ENCODE measurements at places on chromosomes 12 and 14.

- no peak for DNase-seq
These were observed 1646.2 kb upstream of the FLRT2 start for GRCh38 chr14:83883732-83884131.

- DNase-seq: no peak
These were observed 56.7 kb downstream of the BEGAIN start for GRCh38 chr14:100530270-100531072.

- no peak for DNase-seq
These were observed 2.5 kb upstream of the ZCCHC8 start for GRCh38 chr12:122503147-122503751.

- DNase-seq: no peak
These were observed 1.6 kb downstream of the CDH24 start for GRCh38 chr14:23055621-23056144.

GRCh38 chr14:22553445-22553844 is 35.6 kb downstream of the DAD1 start:
- no peak for DNase-seq

- DNase-seq: no peak
These were observed 219.2 kb downstream of the MSRB3 start for GRCh38 chr12:65497660-65498059.

GRCh38 chr12:57058454-57058853 is 8.5 kb upstream of the MYO1A start:
- no peak for DNase-seq

GRCh38 chr12:26976687-26977086 is 37.5 kb downstream of the TM7SF3 start:
- DNase-seq: no peak

- DNase-seq: no peak
These were observed 2.6 kb upstream of the ATN1 start for GRCh38 chr12:6925239-6925539.

DNA sequence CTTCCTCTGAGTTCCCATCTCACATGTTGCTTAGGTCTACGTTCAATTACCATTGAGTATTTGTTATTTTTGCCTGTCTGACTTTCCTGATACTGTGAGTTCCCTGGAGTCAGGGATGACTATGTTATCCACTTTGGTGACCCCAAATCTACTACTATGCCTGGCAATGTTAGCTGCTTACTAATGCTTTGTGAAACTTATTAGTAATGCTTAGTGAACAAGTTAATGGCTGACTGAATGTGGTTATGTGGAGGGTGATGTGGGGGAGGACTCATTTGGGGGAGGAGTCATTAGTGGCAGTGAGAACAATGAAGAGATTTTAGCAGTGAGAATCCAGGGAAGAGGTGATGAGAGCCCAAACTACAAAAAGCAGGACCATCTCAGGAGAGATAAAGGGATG is 121.6 kb downstream of the KTN1 start:
- DNase-seq: no peak

GRCh38 chr14:63710497-63710896 is 17.4 kb downstream of the SGPP1 start:
- DNase-seq: no peak

DNA sequence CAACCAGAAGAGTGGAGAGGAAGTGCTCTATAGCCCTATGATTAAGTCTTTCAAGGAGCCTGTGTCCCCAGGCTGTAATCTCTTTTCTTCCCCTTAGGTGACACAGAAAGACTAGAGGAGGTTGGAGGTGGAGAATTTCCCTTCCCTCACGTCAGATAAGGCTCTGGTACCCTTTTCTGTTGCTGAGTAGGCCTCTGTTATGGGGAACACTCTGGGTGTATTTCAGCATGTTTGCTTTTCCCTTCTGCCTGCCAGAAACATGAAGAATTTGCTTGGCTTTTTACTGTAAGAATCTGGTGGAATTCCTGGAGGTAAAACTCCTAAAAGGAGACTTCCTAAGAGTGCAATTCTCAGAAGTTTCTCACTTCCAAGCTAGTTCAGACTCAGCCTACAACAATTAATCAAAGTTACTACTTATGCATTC is 58.3 kb downstream of the SIX1 start:
- DNase-seq: no peak

DNA sequence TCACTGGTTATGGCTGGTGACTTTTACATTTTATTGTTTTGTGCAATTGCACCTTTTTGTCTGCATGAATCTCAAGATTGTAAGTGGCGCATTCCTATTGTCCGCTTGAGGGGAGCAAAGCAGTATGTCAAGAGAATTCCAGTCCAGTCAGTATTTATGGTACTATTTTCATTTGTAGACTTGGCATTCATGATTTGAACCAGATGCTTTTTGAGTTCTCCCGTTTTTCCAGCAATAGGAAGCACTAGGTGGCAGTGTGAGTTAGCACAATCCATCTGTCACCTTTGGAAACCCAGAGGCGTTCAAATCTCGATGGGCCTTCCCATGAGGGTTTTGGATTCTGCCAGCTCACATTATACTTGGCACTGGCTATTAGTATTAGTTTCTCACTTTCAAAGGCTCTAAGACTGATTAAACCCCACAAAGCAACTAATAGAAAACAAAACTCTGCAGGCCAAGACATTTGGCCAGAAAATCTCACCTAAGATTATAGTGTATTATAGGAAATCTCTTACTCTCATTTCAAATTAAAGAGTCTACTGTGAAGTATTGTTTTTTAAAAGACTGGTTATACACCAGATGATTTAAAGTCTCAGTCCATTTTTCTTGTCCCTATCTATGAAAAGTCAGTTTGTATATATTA is 2.2 kb downstream of the DACT1 start:
- DNase-seq: no peak

GRCh38 chr14:23162800-23163199 is 20.7 kb downstream of the SLC7A8 start:
- DNase-seq: no peak

DNA sequence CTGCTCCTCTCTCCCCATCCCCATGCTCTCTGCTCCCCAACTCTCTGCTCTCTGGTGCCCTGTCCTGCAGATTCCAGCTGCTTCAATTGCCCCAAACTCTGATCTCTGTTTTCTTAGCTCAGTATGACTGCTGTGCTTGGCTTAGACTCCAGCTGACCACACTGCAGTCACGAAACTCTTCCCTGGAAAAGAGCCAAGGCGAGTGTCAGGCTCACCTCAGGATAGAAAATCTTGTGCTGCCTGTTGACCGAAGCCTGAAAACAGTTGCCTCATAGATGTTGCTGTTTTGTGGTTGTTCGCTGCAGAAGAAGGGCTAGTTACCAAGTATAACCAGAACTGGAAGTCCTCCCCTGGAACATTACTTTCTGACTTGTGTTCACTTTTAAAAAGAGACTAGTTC is 6.7 kb upstream of the STON2 start:
- DNase-seq: no peak

DNA sequence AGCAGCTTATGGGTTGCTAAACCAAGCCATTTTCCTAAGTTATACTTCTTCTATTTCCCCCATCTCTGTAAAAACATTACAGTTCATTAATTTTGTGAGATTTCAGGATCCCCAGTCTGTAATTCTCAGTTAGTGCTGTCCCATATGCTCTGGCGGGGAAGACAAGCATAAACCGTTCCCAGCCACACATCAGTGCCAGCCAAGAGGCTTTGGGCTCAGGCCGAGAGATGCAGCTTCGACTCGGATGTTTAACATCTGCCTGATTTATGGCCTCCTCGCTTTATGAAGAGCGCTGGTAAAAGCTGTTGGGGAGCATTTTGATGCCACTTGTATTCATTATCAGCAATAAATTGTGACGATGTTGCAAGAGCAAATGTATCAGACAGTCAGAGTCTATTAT is 349.1 kb upstream of the CCDC196 start:
- DNase-seq: no peak

GRCh38 chr14:83860631-83861155 is 1669.3 kb upstream of the FLRT2 start:
- no peak for DNase-seq

Measured in CD4-positive, alpha-beta T cell treated with Interleukin-4 for 1 hour (primary cell).